Stimulated activated CD4-positive, alpha-beta T cell treated with anti-CD3 and anti-CD28 coated beads, Interleukin-4, amount 100 ng/mL, for 24 hours (primary cell): ENCODE measurements at places on chromosomes 7 and 10.

DNA sequence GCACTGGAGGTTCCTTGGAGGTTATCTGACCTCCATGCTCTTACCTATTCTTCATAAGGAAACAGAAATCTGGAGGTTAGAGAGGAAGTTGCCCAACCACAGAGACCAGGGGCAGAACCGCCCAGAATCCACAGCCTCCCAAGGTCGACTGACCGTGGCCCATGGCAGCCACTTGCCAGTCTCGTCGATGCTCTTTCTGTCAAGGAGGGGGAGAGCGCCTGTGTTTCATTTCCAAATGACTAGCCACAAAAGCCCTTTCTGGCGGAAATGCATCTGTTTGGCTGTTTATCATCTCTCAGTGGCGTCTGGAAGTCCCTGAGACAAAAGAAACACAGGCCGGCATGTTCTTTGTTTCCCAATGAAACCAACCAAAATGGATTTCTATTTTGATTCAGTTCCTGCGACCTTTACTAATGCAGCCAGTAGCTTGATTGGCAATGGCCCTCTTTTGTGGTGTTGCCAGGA lies 2.9 kb downstream of the RAMP3 start:
- DNase-seq: no peak

DNA sequence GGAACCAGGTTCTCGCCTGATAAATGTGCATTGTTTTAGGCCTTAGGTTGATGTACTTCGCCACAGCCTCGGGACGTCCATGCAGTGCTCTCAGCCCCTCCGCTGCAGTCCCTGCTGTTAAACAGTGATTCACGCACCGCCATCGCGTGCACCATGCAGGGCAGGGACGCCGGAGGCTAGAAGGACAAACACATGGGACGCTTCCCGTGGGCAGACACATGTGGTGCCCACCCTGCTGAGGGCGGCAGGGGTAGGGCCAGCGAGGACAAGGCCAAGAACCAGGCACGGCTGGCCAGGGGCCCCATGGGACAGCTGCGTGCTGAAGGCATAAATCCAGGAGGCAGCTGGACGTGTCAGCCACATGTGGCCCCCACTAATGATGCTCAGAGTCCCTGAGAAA lies 394.7 kb downstream of the PTPRN2 start:
- no peak for DNase-seq

GRCh38 chr7:18345641-18346234 lies 149.8 kb upstream of the HDAC9 start:
- peak; percentile 30 for DNase-seq

- DNase-seq: no peak
Observed at GRCh38 chr10:124066126-124066700, 27.2 kb downstream of the CHST15 start.

DNA sequence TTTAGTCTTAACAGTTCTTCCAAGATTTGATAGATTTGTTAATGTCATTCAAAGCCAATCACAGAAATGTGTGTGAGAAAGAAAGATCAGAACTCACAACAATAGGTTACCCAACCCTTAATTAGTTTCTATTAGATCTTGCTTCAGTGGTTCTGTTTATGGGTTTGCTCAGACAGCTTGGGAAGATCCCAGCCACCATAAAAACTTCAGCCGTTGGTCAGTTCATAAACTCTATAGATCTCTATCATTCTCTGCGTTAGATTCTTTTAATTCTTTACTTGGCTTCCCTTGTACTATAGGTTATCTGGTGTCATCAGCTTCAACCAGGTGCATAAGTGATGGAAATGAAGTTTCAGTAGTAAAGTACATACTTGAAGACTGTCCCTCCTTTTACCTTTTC lies 54.4 kb downstream of the ZNF277 start:
- DNase-seq: no peak

GRCh38 chr10:119777686-119778085 lies 51.8 kb downstream of the INPP5F start:
- DNase-seq: no peak

- no peak for DNase-seq
Observed at GRCh38 chr7:95101422-95101821, 194.0 kb downstream of the PPP1R9A start.

DNA sequence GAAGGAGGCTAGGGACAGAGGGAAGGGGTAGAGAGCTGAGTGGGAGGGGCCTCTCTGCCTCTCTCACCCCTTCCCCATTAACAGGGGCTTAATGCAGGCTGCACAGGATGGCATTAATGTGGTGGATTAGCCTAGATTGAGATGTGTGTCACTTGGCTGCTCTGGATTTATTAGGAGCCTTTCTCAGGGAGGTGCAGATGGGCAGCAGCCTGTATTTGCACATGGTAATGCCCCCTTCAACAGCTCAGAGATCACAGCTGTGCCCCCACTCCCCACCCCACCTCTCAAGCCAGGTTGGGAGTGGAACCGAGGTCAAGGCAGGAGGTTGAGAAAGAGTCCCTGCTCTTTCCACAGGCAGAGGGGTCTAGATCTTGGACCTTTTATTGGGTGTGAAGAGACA lies 7.3 kb downstream of the PITX3 start:
- DNase-seq: no peak

DNA sequence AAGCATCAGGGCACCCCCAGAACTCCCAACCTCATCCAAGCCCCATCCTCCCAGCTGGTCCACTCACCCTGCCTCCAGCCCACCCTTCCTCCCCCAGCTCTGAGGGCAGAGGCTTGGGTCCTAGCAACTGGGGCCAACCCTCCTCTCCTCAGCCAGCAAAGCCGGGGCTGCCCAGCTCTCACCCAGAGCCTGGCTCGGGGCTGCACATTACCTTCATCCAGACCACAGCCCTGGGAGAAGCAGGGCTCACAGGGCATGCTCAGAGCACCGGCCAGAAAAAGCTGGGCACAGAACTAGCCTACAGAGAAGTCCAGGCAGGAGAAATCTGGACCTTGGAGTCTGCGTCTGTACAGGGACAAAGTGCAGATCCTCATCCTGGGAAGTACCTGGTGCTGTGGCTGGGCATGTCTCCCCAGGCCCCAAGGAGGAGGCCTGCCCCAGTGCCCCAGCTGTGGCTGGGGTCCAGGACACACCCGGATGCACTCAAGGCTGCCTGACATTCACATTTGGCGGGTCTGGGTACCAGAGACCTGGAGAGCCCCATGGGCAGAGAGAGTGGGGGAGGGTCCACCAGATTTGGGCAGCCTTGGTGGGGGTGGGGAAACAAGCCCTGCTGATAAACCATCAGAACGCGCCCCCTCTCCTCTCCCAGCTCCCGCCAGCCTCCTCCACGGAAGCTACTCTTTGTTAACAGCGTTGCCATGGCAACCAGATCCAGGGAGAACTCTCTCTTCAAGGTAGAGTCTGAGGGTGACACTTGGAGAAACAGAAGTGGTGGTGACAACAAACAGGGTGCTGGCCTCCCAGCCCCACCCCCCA lies 5.1 kb downstream of the RASGEF1A start:
- DNase-seq: no peak

DNA sequence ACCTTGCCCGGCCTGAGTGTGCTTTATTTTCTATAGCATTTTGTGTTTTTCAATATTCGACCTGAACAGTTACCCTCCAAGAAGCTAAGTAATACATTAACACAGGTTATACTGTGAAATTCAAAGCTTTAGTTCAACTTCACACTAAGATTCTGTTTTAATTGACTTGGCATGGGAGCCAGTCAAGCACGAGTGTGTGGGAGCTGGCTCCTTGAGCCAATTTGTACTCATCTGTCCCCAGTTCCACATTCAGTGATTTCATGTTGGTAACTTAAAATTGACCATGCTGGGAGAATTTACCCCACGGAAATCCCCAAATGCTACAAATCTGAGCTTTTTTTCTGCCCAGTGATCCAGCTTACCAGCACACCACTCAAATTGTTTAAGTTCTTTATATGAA lies 20.3 kb downstream of the TSPAN12 start:
- no peak for DNase-seq

GRCh38 chr10:132392811-132393694 lies 3.9 kb upstream of the PWWP2B start:
- DNase-seq: no peak

- DNase-seq: no peak
Observed at GRCh38 chr10:72800000-72800740, 93.4 kb upstream of the OIT3 start.

- DNase-seq: no peak
Observed at GRCh38 chr10:123665491-123666286, 466 bp upstream of the GPR26 start.

GRCh38 chr10:49335364-49335972 lies 36.5 kb downstream of the C10orf71 start:
- DNase-seq: no peak

DNA sequence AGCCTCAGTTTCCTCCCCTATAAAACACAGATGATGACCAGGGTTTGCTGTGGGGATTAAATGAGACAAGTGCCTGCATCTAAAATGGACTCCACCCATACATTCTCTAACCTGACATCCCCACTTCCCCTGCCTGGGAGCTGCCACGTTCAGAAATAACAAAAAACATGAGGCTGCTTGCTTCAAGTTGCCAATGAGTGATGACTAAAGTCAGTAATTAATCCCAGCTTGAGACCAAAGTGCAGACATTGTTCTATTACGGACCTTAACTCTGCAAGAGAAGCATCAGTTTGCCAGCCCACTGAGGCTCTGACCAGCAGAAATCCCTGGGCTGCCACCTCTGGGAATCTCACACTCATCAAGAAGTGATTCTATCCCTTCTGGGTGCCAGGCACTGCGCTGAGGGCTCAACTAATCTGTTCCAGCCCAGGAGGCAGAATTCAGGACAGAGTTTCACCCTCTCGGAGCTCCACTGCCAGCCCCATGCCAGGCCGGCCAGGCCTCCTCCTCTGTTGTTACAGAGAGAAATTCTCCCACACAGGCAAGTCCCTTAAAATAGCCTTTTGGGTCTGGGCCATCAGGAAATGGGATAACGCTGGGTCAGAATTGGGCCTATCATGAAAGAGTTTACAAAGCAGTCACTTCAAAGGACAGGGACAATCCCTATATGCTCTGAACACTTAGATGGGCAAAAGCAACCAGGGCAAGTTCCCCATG lies 11.4 kb downstream of the SH3PXD2A start:
- DNase-seq: no peak

DNA sequence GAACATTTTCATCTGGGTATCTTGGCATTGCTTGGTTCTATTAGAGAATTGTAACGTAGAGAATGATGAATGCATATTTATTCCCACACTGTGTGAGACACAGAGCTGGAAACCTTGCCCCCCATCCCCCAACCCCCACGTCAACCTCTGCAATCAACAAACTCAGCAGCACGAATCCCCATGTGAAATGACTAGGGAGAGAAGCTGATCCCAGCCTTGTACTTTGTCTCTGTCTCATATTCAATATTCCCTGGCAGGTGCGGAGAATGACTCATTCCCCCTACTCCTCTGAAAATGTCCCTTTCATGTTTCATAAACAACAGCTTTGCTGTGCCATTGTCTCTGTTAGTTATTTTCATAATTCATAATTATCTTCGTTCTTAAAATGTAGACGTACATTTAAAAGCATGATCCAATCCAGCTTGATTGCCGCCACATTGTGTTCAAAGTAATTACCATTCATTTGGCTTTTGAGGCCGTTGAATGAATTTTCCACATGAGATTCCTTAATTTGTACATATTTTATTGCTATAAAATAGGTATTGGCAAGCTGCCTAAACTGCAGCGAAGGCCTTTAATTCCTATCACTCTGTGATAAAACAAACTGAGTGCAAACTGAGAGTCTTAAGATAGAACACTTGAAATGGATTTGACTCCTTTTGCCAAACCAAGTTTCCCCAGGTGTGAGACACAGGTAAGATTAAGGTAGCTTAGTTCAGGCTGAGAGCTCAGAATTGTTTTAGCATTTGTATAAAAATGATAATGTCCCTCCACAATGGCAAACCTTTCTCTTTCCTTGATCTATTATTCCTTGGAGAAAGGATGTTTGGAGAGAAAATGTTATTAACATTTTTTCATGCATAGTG lies 920.2 kb downstream of the TYW1 start:
- no peak for DNase-seq

GRCh38 chr10:101322266-101323108 lies 31.5 kb upstream of the BTRC start:
- DNase-seq: no peak

GRCh38 chr7:22351878-22352277 lies 5.1 kb downstream of the RAPGEF5 start:
- DNase-seq: no peak

DNA sequence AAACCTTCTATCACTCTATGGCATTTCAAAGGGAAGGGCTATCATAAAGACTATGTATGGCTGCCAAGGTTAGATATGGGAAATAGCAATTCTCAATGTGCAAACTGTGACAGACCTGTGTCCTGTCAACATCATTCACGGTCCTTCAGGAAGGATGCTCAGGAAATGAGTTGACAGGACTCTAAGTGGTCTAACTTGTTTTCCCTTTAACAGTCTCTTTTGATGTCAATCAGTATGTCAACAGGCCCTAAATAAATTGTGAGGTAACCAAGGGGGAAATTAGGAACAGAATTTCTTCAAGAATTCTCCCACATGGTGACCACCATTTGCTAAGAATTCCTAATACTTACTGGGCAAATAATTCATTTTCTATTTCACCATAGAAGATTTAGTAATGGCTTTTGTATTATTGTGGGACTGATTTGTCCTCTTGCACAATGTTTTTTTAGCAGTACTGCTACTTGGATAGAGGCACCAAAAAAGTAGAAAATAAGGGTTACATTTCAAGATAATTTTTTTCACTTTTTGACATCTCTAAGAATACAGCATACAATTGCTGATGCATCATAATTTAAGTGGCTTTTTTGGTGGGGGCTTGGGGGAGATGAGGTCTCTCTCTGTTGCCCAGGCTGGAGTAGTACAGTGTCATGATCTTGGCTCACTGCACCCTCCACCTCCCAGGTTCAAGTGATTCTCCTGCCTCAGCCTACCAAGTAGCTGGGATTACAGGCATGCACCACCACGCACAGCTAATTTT lies 275.8 kb downstream of the CACNA2D1 start:
- no peak for DNase-seq

DNA sequence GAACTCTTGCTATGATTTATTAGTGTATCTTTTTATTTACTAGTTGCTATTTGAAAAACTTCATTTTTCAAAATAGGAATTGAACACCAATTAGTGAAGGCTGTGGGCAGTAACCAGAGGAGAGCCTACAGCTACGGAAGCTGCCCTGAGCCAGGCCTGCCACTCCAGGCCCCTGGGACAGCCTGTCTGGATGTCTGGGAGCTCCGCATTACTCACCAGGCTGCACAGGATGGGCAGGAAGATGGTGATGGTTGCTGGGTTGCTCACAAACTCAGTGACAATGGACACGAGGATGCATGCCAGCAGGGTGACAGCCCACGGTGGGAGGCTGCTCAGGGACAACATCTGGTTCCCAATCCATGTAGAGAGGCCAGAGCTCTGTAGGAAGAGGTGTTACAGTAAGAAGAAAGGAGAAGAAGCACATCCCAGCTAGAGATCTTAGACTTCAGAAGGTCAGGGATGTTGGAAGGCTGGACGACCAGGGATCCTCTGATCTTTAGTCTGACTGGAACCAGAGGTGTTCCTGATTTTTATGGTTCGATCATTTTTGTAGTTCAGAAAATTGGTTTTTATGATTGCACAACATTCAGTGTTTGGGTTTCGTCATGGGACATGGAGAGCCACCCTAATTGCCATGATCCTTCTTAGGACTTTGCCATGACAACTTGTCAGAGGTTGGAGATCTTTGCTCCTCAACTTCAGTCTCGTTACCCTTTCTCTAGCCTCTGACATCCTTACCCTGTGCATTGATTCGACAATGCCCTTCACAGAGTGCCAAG lies 23.2 kb downstream of the STMP1 start:
- no peak for DNase-seq
